ENCODE measurements at places on chromosomes 7 and 10.

DNA sequence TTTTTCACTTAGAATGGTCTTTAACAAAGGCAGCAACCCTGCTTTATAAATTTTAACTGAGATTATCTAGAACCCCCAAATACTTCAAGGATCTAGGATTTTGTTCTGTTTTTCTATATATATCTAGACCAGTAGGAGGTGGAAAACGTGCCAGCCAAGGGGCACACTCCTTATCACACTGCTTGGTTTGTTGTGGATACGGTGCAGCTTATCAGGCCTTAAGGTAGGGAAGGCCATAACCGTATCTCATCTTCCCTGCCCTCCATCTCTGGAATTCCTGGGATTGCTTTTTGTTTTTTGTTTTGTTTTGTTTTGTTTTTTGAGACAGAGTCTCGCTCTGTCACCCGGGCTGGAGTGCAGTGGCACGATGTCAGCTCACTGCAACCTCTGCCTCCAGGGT, 75.4 kb downstream of the MPLKIP start:
- DNase-seq = no peak

- DNase-seq = no peak
These were observed 266.0 kb downstream of the GRID1 start for GRCh38 chr10:86100581-86101061.

DNA sequence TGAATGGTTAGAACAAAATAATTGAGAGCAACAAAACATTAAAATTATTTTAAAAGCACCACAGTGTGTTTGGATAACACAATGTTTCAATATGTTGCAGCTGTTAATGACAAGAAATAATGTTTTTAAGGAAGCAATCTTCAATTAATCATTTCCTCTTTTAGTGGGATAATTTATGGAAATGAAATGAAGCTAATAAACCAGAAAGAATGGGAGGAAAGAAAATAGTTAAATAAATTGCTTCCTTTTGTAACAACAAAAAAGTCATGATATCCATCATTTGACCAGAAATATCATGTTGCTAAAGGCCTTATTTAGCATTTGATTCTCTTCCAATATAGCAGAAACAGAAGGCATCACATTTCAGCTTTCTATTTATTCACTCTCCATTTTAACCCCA, 224.5 kb downstream of the SEMA3A start:
- no peak for DNase-seq

GRCh38 chr7:1263391-1263951, 30.8 kb downstream of the UNCX start:
- DNase-seq = no peak

GRCh38 chr7:56078196-56078595, 14.1 kb downstream of the SUMF2 start:
- no peak for DNase-seq

- no peak for DNase-seq
These were observed 49.7 kb downstream of the TMEM178B start for GRCh38 chr7:141123522-141123921.
